ENCODE measurements at places on chromosomes 1 and 21.

DNA sequence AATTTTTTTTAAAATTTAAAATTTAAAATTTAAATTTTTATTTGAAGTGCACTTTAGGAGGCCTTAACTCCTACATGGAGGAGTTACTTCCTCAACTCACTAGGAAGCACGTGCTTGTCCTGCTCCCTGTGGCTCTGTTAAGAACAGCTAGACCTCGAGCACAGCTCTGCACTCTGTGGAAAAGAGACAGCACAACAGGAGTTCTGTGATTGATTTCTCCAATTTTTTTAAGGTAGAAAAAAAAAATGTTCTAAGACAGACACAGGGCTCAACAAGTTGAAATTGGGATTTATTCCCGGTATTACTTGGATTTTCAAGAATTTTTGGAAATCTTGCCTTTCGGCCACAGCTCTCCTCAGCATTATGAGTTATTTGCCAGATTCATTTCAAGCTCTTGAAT lies 356.6 kb upstream of the LYPLAL1 start:
- DNase-seq = no peak

- DNase-seq = no peak
Observed at GRCh38 chr1:111062081-111062480, 77.8 kb downstream of the DRAM2 start.

DNA sequence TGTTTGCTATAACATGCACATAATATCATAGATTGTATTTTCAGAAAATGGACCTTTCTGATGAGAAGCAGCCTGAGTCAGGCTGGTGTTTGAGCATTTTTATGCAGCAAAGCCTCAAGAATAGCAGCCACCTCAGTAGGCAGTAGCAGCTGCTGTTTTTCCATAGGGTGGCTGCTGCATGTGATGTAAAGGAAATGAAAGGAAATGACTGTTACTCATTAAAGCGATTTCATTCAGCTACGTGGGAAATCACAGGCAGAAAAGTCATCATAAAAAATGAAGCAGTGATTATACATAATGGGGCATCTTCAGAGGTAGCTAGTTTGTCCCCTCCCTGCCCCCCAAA lies 110.4 kb downstream of the PATJ start:
- no peak for DNase-seq

DNA sequence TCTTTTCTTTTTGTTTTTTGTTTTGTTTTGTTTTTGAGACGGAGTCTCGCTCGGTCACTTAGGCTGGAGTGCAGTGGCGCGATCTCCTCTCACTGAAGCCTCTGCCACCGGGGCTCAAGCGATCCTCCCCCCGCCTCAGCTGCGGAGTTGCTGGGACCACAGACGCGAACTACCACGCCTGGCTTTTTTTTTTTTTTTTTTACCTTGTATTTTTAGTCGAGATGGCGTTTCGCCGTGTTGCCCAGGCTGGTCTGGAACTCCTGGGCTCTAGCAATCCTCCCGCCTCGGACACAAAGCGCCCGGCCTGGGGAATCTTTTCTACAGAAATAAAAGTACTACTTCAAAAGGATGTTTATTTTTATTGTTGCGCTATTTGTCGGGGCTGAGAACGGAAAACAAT lies 1.1 kb upstream of the SETDB1 start:
- no peak for DNase-seq

GRCh38 chr1:81921851-81922462 lies 121.2 kb downstream of the ADGRL2 start:
- DNase-seq = no peak

- no peak for DNase-seq
Observed at GRCh38 chr1:16275591-16275990, 38.6 kb upstream of the CPLANE2 start.

- DNase-seq = no peak
Observed at GRCh38 chr1:63442141-63442475, 74.7 kb downstream of the ALG6 start.

DNA sequence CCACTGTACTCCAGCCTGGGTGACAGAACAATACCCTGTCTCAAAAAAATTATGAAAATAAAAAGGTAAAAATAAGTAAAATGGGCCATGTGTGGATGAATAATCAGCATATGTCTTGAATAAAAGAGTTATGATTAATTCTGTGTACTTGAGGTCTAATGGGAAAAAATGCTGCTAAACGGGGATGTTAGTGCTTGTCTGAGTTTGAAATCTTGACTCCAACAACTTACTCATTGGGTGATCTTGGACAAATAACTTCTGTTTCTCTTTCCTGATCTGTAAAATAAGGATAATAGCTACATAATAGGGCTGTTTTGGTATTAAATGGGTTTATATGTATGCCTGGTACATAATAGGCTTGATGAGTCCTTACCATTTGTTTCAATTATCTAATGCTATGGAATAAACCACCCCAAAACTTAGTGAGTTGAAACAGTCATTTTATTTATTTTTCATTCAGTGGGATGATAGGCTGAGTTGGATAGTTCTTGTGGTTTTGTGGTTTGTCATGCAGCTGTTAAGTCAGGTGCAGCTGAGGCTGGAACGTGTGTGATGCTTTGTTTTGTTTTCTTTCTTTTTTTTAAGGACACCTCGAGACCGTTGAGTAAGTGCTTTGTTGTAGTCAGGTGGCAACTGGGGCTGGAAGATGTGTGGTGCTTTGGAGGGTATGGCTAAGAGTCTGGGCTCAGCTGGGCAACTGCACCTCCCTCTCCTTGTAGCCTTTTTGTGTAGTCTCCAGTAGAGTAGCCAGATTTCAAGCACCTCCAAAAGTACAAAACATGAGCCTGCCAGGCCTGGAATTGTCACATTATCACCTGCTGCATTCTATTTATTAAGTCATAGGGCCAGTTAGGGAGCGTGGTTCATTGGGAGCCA lies 4.9 kb downstream of the MDM4 start:
- DNase-seq = peak; percentile 26

Measured in inflammatory macrophage (primary cell).